Renal cortical epithelial cell (primary cell): ENCODE measurements at places on chromosomes 1 and 21. TPM values are rescaled to one million over a fixed set of nuclear protein-coding genes. Genes with fewer than 3 reads are reported as not detected.

DNA sequence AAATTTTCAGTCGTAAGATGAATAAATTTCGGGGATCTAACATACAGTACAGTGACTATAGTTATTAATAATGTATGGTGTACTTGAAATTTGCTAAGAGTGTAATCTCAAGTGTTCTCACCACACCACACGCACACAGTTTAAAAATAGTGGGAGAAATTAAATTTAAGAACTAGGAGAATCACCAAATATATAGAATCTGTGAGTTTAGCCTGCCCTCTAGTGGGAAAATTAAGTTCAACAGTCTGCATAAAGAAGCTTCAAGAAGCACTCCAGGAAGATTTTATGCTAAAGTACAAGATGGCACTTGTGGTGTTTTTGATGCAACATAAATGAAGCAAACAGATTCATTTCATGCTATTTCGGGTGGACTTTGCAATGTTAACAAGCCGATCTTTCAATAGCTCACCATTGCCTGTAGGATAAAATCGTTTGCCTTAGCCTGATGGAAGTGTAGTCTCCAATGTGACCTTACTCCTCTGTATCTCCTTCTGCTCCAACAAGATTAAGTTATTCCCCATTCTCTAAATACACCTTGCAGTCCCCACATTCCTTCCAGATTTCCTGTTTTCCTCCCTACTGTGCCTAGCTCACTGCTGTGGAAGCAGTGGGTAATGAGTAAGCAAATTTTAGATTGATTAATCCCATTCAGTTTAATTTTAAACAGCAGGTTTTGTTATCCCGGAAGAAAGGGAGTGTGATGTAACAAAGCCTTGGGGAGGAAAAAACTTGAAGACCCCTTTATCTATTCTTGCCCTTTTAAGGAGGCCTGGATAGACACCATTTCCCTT lies 8.7 kb upstream of the PIK3C2B start:
- peak; percentile 80 for DNase-seq

GRCh38 chr1:36885540-36886357 lies 148.6 kb downstream of the GRIK3 start:
- DNase-seq = no peak

The TEX38 gene
- not detected in 2 replicates for total RNA-seq

DNA sequence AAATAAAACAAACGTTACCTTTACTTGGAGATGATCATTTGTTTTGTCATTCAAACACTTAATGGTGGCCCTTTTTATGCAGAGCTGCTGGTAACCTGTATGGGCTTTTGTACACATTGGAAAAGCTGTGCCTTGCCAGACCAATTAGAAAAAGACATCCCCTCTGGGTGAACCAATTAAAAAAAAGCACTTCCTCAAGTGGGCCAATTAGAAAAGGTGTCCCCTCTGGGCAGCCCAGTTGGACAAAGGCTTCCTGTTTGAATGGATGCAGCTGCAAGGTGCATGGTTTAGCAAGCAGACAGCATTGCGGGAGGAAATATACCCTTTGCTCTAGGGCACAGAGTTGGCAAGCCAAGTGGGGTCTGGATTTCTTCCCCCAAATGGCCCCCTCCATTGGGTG lies 21.6 kb downstream of the HUNK start:
- DNase-seq = no peak

The NHLH1 gene
- 0.05 TPM in 1 of 2 replicates, not detected in the other for total RNA-seq

The IL24 gene
- not detected in 2 replicates for total RNA-seq

GRCh38 chr1:69661686-69662085 lies 94.0 kb downstream of the LRRC7 start:
- peak; percentile 10 for DNase-seq

DNA sequence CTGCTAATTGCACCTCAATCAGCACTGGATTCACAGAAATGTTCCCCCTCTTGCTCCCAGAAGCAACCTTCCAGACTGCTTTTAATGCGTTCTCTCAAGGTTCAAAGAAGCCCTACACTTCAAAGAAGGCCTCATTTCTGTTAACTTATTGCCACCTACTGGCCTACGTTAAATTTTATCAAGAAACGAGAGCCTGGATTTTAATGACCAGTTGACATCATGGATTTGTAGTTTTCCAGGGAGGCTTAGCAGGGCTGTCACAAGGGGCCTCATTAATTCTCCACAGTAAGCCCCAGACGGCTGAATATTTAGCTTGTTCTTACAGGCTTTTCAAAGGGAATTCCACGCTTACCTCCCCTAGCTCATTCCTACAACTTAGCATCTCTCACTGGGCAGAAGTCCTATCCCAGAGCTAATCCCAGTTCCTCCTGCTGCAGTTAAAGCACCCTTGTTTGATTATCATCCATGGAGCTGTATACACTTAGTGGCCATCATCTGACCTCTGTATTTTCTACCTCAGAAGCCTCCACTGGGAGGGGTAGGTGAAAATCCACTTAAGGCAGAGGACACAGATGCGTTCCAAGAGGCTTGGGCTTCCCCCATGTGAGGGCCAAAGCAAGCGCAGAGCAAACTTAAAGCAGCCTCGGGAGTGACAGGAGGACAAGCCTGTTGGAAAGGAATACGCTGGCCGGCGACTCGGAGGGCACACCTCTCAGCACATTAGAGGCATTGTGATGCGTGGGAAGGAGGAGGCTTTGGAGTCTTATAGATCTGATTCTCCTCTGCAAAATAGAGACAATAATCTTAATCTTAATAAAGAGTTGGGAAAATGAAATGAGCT lies 32.2 kb upstream of the CYP4X1 start:
- DNase-seq = peak; percentile 42

DNA sequence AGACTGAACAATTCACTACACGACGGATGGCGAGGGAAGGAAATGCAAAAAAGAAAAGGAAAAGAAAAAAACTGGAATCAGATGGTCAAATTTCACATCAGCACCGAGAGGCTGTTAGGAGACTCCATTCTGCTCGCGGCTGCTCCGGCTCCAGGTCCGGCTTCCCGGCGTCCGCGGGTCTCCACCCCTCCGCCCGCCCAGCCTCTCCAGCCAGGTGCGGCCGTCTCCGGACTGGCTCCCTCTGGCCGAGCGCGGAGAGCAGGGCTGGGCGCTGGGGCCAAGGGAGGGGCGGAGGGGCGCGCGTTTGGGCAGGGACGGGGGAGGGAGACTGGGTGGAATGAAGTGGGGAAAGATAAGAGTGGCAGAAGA lies 332 bp downstream of the KCNJ6 start:
- no peak for DNase-seq
